NCI-H526 treated with DMSO at 0.1 percent for 48 hours (cell line): ENCODE measurements at places on chromosomes 1 and 21.

GRCh38 chr1:154798645-154799044, 71.4 kb downstream of the KCNN3 start:
- no peak for DNase-seq

DNA sequence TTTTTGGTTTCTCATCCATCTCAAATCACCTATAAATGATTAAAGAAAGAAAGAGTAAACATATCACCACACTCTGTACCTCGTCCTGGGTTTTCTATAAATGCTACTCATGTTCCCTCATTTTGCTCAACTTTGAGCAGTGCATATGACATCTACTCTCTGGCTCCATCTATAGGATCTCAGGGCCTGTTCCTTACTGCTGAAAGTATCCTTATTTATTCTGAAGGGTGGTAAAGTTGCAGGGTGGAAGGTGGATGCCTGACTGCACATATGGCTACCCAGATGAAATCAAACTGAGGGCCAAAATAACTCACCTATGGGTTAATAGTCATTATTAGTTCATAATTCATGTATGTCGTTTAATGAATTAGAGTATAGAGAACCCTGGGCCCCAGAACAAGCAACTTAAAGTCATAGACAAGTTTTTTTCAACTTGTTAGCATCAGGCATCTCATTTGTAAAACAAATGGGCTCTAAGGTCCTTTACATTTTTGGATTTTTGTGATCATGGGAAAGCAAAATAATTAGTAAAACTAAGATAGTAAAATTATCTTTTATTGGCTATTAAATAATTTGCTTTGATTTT, 46.5 kb downstream of the NCF2 start:
- DNase-seq = peak; percentile 78

- no peak for DNase-seq
Observed at GRCh38 chr1:233617025-233617424, 3.1 kb downstream of the KCNK1 start.

- peak; percentile 18 for DNase-seq
Observed at GRCh38 chr1:242017580-242018233, 18.8 kb upstream of the MAP1LC3C start.

GRCh38 chr1:169326261-169326955, 41.2 kb downstream of the NME7 start:
- no peak for DNase-seq

DNA sequence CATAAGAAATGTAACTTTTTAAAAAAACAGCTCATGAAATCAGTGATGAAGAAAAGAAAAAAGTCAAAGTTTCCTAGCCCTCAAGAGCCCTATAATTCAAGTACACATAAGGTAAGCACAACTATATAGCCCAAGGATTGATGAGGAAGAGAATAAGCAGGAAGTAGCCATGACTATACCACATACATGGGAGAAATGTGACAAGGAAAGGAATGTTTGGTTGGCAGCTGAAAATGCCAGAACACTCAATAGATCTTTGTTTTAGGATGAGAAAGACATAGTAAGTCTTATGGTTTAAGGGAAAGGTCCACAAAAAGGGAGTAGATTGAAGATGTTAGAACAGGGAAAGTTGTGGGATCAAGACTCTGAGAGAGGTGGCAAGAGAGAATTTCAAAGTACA, 5.7 kb downstream of the DOCK7 start:
- DNase-seq = no peak
